ENCODE measurements at places on chromosomes 2 and 18.

GRCh38 chr2:25833566-25833965 lies 44.7 kb downstream of the ASXL2 start:
- peak; percentile 59 for DNase-seq

DNA sequence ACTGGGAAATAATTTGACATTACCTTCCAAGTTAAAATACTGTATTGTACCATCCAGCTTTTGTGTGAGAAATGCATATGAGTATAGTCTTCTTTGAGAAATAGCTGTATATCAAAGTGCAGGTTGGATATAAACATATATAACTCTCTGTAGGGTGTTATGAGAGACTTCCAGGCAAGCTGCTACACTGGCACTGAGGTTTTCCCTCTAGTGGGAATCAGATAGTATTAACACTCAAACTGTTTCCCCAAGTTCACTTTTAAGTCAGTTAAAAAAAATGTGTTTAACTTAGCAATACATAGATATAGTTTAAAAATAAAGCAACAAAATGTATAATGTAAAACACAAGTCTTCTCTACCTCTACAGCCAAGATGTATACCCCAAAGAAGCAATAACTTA lies 368.4 kb upstream of the SLC8A1 start:
- no peak for DNase-seq

DNA sequence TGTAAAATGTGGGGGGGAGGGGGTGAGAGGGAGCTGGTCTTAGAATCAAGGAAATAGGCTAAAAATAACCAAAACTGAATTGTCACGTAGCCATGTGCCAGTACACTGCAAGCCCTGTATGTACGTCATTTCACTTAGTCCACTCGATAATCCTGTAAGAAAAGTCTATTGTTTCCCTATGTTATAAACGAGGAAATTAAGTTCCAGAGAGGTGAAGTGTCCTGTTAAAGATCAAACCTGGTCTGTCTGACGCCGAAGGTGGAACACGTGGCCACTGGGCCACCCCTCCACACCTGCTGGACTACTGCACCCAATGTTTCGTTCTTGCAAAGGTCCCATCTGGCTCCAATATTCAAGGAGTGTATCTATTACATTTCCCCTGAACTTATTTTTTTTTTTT lies 29.6 kb downstream of the TFCP2L1 start:
- DNase-seq: no peak

- DNase-seq: no peak
Observed at GRCh38 chr2:234633581-234634230, 136.8 kb upstream of the ARL4C start.
